A172 (cell line): ENCODE measurements at places on chromosomes 1 and 21. TPM values are rescaled to one million over a fixed set of nuclear protein-coding genes. Genes with fewer than 3 reads are reported as not detected.

Gene FCRL6
- 0.24 TPM in 1 of 2 replicates, not detected in the other for total RNA-seq

Gene ADAM30
- total RNA-seq = not detected in 2 replicates

Gene TSPAN1
- 1.6 and 2.3 TPM in 2 replicates for total RNA-seq

DNA sequence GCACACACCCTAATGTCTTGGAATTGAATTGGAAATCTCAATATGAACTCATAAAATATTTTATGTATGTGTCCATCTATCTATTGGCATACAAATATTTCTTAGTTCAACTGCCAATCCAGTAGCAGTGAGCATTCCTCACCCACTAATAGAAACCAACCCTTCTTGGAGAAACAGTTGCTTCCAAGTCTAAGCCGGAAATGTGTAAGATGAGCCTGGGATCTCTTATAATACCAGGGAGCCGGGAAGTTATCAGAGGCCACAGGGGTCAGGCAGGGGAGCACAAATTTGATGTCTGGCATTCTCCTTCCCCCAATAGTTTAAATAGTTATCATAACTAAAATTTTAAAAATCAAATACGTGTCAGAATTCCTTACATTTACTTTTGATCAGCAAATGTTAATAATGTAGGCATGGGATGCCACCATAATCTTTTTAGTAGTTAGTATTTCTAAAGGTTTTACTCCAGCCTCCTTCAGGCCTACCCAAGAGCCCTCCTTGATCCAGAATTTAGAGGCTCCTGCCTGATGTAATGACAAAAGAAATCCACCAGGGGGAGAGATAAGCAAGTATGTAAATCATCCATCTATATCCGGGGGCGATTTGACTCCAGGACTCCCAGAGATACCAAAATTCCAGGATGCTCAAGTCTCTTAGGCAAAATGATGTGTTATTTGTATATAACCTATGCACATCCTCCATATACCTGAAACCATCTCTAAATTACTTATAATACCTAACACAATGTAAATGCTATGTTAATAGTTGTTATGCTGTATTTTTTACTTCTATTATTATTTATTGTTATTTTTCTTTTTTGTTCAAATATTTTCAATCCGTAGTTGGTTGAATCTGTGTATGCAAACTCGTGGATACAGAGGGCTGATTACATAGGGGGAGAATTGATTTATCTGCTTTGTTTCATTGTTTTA lies 218.7 kb upstream of the COA6 start:
- peak; percentile 82 for DNase-seq

DNA sequence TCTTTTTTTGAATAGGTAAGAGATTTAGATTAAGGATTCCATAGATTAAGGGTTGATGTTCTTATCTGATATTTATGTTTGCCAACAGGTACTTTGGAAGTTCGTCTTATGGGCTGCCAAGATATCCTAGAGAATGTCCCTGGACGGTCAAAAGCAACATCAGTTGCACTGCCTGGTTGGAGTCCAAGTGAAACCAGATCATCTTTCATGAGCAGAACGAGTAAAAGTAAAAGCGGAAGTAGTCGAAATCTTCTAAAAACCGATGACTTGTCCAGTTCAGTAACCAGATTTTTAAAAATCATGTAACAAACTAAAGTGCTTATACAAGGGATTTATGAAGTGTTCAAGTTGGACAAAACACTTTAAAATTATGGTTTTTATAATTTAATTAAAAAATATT lies 100.5 kb downstream of the PKN2 start:
- DNase-seq = no peak

GRCh38 chr1:115810609-115811008 lies 30.3 kb downstream of the NHLH2 start:
- DNase-seq = no peak

DNA sequence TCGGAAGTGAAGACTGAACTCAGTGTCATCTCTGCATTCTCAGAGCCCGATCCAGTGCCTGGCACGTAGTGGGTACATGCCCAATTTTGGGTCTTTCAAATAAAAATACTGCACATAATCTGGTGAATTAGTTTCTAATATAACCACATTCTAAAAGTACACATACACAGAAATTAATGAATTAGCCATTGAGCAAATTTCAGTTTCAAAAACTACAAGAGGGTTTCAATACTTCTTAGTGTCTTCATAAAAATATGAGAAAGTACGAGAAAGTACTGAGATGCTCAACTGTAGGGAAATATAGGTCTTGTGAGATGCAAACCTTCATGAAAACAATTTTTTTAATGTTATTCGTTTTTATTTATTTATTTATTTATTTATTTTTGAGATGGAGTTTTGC lies 86.9 kb downstream of the SMYD2 start:
- no peak for DNase-seq

GRCh38 chr1:111392042-111392441 lies 35.5 kb downstream of the OVGP1 start:
- no peak for DNase-seq
